ENCODE measurements at places on chromosomes 4 and X.

- no peaks in the 10 kb centered on the region for H3K27me3 ChIP-seq
- H3K27ac ChIP-seq: no peak overlapping the region
- H3K4me1 ChIP-seq: no peaks in the 10 kb centered on the region
- no peak for DNase-seq
- no peak overlapping the region for H3K4me3 ChIP-seq
Measured at GRCh38 chrX:18964901-18965300, 19.0 kb downstream of the PHKA2 start.

DNA sequence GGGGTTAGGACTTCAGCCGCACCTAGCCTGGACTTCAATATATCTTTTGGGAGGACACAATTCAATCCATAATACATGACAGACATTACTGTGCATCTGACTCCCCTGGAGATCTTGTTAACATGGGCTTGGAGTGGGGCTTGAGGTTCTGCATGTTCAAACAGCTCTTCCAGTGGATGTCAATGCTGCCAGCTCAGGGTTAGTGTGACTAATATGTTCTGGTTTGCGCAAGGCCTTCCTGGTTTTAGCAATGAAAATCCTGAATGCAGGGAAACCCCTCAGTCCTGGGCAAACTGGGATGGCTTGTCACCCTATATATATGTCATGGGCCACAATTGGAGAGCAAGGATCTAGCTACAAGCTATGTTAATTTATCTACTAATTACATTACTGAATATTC, 2.7 kb upstream of the TSPAN7 start:
- H3K4me3 ChIP-seq: no peak overlapping the region
- no peak for DNase-seq
- no peaks in the 10 kb centered on the region for H3K36me3 ChIP-seq
- no peak overlapping the region for H3K27ac ChIP-seq

DNA sequence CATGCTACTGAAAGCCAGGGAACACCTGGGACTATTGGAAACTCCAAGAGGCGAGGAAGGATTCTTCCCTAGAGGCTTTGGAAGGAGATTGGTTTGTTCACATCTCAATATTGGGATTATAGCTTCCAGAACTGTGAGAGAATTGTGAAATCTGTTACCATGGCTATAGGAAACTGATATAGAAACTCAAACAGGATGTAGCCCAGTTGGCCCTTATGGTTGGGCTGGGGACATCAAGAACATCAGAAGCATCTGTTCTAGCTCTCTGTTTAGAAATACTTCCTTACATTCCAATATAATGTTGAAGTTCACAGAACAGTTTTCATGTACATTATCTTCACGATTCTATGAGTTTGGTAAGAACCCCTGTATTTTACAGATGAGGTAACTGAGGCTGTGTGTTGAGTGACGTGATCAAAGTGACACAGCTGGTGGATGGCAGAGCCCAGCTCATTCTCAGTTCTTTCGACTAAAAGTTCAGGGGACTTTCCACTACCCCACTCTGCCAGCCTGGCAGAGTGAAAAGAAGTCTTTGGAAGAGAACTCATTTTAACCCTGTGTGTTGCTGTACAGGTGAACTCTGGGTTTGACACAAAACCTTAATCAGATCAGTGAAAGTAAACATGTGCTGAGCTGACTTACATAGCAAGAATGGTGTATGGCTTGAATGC, 183.0 kb downstream of the GBA3 start:
- no peaks in the 10 kb centered on the region for H3K4me1 ChIP-seq
- no peak overlapping the region for H3K4me3 ChIP-seq
- H3K36me3 ChIP-seq: no peaks in the 10 kb centered on the region
- H3K27me3 ChIP-seq: no peaks in the 10 kb centered on the region
- H3K27ac ChIP-seq: no peak overlapping the region
- DNase-seq: no peak

GRCh38 chrX:45485719-45486118, 285.0 kb upstream of the DIPK2B start:
- H3K4me3 ChIP-seq: no peak overlapping the region
- no peak for DNase-seq
- H3K4me1 ChIP-seq: no peaks in the 10 kb centered on the region
- H3K27me3 ChIP-seq: no peaks in the 10 kb centered on the region
- no peaks in the 10 kb centered on the region for H3K36me3 ChIP-seq
- H3K27ac ChIP-seq: no peak overlapping the region

DNA sequence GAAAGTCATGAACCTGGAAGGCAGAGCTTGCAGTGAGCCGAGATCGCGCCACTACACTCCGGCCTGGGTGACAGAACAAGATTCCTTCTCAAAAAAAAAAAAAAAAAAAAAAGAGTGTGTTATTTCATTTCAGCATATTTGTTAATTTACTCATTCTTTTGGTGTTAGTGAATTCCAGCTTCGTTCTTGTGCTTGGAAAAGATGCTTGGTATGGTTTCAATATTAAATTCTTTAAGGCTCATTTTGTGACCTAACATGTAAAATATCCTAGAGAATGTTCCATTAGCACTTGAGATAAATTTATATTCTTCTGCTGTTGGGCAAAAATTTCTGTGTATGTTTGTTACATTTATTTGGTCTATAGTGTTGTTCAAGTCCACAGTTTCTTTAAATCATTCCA, 66.8 kb downstream of the SPIN3 start:
- H3K27me3 ChIP-seq: no peaks in the 10 kb centered on the region
- no peak overlapping the region for H3K27ac ChIP-seq
- no peak overlapping the region for H3K4me3 ChIP-seq
- no peak for DNase-seq

DNA sequence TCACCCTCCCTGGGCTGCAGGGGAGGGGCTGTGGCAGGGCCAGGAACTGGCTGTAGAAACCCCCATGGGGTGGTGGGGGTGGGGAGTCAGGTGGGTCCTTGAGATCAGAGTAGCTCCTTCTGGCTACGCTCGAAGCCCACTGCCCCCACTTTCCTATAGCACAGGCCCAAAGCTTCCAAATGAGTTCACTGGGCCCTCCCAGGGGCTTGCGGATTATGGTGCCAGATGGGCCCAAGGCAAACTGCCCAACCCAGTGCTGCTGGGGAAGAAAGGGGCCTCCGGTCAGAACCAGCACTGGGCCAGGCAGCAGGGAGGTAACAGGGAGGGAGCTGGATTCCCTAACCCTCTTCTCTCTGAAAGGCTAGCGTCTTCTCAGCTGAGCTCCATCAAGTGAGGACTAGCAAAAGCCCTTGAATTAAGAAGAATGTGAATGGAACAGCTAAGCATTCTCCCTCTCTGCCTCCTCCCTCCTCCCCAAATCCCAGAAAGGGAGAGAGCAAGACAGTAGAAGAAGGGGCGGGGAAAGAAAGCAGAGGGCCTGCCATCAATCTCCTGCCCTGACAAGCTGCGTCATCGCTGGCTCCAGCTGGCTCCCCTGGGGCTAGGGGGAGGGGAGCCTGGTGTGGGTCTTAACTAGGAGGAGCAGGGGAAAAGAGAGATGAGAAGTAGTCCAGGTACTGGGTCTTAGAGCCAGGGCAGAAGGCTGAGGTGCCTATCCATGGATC, 34.7 kb downstream of the FRMPD3 start:
- no peaks in the 10 kb centered on the region for H3K36me3 ChIP-seq
- H3K4me3 ChIP-seq: no peak overlapping the region
- H3K27ac ChIP-seq: no peak overlapping the region
- H3K27me3 ChIP-seq: no peaks in the 10 kb centered on the region
- no peaks in the 10 kb centered on the region for H3K4me1 ChIP-seq

DNA sequence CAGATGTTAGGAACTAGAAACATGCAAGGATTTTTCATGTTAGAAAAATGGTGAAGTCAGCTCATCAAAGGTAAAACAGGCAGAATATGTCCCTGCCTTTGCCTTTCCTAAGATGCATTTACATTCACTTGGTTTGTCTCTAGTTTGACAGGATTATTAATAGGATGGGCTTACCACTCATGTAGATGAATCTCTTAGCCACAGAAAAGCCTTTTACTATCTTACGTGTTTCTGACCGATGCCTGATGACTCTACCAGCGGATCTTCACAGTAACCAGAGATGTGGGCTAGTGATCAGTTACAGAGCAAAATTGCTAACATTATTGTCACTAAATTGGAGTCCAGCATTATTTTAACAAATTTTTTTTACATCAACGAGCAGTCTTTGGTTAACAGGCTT, 187.6 kb downstream of the MAML3 start:
- peaks cover 21% of the 10 kb centered on the region for H3K4me1 ChIP-seq
- no peak overlapping the region for H3K4me3 ChIP-seq
- H3K27me3 ChIP-seq: no peaks in the 10 kb centered on the region
- H3K27ac ChIP-seq: no peak overlapping the region
- H3K36me3 ChIP-seq: no peaks in the 10 kb centered on the region

GRCh38 chr4:89658701-89659024, 178.3 kb downstream of the SNCA start:
- H3K4me3 ChIP-seq: no peak overlapping the region
- no peaks in the 10 kb centered on the region for H3K4me1 ChIP-seq
- H3K27me3 ChIP-seq: no peaks in the 10 kb centered on the region
- no peaks in the 10 kb centered on the region for H3K36me3 ChIP-seq

DNA sequence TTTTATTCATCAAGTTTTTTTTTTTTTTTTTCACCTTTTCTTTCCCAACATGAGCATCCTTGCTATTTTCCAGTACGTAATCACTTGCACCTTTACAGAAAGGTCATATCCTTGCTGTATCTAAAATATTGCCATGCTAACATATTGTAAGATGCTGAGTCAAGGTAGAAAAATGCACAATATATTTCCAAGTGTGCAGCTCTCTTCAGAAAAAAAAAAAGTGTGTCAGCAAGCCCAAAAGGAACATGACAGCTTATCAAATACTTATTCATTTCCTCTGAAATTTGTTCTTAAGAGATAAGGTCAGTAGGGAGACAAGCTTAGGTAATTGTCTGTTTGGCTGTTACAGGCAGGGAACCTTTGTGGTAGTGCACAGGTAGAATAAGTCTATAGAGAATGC, 27.0 kb downstream of the SH2D1A start:
- no peak overlapping the region for H3K4me3 ChIP-seq
- H3K36me3 ChIP-seq: no peaks in the 10 kb centered on the region
- no peak for DNase-seq
- no peaks in the 10 kb centered on the region for H3K27me3 ChIP-seq
- H3K27ac ChIP-seq: no peak overlapping the region

DNA sequence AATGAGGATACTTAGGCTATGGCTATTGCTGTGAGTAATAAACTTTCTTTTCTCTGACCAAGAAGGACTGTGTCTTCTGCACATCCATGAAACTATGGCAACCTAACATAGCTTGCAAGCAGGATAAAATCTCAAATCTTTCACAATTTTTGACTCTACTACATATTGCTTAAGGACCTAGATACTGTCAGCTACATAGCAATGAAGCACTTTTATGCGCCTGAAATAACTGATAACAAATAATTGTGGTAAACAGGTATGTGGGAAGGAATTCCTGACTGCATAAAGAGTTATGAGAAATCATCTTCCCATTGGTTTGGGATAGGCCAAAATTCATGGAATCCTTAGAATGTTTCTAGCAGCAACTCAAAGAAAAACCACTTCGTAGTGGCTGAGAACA, 41.2 kb upstream of the PDGFC start:
- DNase-seq: no peak
- no peak overlapping the region for H3K4me3 ChIP-seq
- H3K36me3 ChIP-seq: no peaks in the 10 kb centered on the region
- no peaks in the 10 kb centered on the region for H3K4me1 ChIP-seq
- no peak overlapping the region for H3K27ac ChIP-seq

- H3K4me1 ChIP-seq: no peaks in the 10 kb centered on the region
- no peak overlapping the region for H3K27ac ChIP-seq
- H3K27me3 ChIP-seq: no peaks in the 10 kb centered on the region
- no peaks in the 10 kb centered on the region for H3K36me3 ChIP-seq
- H3K4me3 ChIP-seq: no peak overlapping the region
Measured at GRCh38 chrX:132119821-132120515, 7.9 kb downstream of the FRMD7 start.

DNA sequence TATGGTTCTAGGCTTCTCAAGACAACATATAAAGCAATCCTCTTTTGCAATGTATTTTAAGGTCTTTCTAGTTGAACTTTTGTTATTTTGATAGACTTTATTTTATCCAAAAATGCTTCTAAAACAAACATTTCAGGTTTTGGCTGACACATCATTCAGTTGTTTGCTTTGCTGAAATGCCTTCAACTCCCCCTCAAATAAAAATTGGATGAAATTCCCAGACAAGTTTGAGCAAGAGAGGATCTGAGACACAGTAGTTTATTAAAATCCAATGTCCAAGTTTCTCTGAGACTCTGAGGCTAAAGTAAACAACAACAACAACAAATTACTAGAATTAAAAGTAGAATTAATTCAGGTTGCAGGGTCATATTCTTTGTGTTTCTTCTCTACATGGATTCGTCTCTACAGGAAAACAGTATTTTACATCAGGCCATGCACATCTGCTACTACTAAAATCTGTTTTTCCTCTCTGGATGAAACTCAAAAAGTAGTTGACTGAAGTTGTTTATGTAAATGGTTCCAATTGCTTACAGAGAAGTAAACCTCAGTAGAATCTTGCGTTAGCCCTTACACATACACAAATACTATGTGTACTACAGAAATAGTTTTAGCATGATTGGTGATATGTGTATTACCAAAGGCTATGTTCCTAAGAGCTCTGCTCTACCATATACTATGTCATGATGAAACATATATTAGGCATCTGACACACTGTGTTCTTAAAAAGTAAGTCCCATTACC, 64.9 kb downstream of the PRSS12 start:
- no peak overlapping the region for H3K4me3 ChIP-seq
- no peaks in the 10 kb centered on the region for H3K27me3 ChIP-seq
- DNase-seq: no peak
- no peak overlapping the region for H3K27ac ChIP-seq
- no peaks in the 10 kb centered on the region for H3K36me3 ChIP-seq
- no peaks in the 10 kb centered on the region for H3K4me1 ChIP-seq

DNA sequence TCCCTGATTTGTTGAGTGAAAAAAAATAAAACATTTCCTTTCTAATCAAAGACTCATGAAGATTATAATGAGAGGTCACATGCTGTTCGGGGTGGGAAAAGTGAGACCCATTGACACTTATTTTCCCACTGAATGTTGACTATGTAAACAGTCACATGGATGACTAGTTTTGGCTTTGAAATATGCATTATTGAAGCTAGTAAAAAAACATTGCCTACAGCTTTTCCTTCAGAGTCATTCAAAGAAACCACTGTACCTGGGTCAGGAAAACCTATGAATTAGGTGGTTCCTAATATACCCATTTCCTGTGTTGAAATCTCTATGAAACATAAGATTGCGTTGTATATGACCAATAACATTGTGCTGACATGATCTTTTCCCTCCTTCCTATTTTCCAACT, 251.2 kb downstream of the CFAP299 start:
- no peak overlapping the region for H3K27ac ChIP-seq
- DNase-seq: no peak
- no peaks in the 10 kb centered on the region for H3K4me1 ChIP-seq
- H3K36me3 ChIP-seq: no peaks in the 10 kb centered on the region

DNA sequence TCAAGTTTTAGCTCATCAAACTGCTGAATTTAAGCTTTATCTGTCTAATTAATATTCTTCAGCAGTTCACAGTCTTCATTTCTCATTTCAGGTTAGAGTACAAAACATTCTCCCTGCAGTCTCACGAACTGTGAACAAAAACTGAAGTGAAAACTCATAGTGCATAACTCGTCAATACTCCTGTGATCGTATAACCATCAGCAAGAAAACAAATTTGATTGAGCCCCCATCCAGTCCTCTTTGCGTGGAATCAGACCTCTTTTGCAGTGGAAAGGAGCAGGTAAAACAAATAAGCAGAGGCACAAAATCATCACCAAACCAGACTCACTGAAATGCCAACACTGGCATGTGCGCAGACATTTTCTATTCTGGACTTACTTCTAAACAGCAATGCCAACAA, 12.7 kb downstream of the ADAM29 start:
- no peak for DNase-seq
- no peaks in the 10 kb centered on the region for H3K4me1 ChIP-seq
- H3K36me3 ChIP-seq: no peaks in the 10 kb centered on the region
- no peak overlapping the region for H3K27ac ChIP-seq
- H3K27me3 ChIP-seq: no peaks in the 10 kb centered on the region
